ENCODE measurements at places on chromosomes 5 and 9.

- DNase-seq: no peak
Observed at GRCh38 chr5:93476251-93476742, 104.7 kb downstream of the NR2F1-AS1 start.

- DNase-seq: peak; percentile 24
Observed at GRCh38 chr9:134778841-134779411, 101.7 kb upstream of the FCN2 start.

DNA sequence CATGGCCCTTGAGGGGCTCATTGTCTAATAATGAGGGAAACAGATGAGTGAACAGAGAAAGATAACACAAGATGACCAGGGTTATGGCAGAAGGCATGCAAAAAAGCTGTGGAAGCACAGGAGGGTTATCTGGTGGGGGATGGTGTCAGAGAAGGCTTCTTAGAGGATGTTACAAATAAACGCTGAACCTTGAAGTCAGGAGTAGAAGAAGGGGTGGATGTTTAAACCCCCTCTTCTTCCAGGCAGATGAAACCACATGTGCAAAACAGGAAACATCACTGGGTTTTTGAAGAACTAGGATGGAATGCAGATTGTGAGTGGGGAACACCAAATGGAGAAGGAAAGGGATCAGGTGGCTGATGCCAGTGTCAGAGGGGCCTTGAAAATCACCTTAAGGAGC is 41.8 kb upstream of the NR5A1 start:
- no peak for DNase-seq

DNA sequence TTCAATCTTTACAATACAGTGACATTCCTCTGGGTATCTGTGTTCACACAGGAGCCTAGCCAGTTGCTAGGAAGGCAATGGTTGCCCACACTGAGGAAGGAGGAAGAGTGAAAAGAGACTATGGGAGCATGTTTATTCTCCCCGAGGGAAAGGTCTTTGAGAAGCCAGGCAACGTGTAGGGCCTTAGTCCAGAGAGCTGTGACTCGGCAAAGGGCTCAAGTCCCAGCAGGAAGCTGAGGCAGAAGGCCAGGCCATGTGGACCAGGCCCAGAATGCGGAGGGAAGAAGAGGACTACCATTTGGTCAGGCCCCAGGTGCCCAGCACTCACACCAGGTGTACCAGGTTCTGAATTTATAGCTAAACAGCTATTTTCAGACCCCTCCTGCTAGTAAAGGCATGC is 136.6 kb upstream of the DMAC1 start:
- no peak for DNase-seq

DNA sequence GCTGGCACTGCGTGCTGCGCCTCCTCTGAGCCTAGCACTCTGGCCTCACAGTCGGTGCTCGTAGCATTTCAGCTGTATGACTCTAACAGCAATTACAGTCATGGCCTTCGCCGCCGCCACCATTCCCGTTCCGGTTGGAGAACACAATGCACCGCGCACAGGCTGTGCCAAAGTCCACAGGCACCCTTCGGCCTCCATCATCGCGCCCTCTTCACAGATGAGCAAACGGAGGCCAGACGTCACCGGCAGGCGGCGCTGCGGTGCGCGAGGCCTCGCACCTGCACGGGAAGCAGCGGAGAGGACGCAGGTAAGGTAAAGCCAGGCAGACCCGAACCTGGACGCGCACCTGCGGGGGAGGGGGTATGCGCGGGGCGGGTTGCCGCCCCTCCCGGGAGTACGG is 128.9 kb downstream of the BARX1 start:
- DNase-seq: no peak
